Naive B cell (primary cell): ENCODE measurements at places on chromosomes 1 and 21.

- no peak for DNase-seq
These were observed 5.7 kb downstream of the LRRC71 start for GRCh38 chr1:156926175-156926574.

DNA sequence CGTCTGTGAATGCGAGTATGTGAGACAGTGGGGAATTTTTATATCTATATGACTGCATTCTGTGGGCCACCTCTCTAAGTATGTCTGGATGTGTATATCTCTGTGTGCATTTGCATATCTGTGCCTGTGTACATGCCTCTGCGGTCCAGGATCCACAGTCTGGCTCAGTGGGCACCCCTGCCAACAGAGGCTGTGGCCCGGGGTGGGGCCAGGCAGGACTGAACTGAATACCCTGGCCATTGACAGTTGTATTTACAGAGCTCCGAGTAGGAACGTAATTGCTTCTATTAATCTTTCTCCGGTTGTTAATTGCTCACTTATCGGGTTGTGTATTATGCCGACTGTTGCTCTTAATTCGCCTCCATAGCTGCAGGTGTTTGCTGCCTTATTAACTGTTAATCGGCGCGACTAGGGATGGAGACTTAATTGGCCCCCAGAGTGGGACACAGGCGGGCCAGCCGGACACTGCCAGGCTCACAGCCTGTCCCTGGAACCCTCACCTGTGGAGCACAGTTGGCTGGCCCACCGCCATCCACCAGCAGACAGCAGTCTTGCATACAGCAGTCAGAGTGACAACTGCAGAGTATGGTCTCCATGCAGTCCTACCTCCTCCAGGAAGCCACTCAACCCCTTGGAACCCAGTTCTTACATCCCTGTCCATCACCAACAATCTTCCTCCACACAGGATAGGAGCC, 22.4 kb upstream of the ADGRB2 start:
- DNase-seq, result no peak

DNA sequence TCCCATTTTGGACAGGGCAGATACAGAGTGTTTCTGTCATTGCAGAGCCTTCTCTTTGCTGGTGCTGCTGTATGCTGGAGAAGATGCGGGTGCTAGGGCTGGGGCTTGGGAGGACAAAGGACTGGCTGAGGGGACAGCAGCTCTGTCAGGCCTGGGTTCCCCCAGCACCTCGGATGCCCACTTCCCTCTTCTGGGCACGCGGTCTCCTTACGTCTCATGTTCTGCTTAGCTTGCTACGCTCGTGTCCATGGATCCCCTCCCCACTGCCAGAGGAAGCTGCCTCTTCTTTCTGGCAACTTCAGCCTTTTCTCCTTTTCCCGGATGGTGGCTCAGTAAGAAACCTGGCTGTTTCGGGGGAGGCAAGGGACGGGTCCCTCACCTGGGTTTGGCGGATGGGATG, 75.7 kb downstream of the ARHGEF10L start:
- DNase-seq, result no peak

GRCh38 chr1:180611016-180611930, 20.5 kb upstream of the XPR1 start:
- peak; percentile 13 for DNase-seq
